Peyer's patch (tissue), 4 donors: ENCODE measurements at places on chromosomes 6 and 20.

GRCh38 chr6:111428811-111429210 lies 54.2 kb downstream of the REV3L start:
- DNase-seq, result no peak

DNA sequence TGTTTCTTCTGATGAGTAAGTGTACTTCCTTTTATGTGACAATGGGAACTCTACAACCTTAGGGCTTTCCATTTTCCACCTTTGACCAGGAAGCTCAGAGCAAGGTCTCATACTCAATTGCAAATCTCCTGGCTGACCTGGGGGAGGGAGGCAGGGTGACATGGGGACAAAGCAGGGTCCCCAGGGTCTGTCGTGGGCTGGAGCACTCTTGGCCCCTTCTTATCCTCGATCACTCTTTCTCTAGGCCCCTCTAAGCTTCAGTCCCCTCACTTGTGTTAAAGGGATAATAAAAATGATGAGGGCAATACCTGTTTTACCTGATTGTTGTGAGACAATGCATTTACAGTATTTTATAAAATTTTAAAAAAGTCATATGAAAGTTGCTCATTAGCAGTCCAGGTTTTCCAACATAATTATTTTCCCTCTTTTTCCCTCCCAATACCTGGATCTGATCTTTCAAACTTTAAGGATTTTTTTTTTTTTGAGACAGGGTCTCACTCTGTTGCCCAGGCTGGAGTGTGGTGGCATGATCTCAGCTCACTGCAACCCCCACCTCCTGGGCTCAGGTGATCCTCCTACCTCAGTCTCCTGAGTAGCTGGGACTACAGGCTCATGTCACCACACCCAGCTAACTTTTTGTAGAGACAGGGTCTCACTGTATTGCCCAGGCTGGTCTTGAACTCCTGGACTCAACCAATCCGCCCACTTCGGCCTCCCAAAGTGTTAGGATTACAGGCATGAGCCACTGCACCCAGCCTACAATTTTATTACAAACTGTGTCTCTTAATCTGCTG lies 8.4 kb upstream of the FAM83C start:
- DNase-seq, result no peak

- DNase-seq, result no peak
Measured at GRCh38 chr20:45269754-45270270, 15.4 kb upstream of the SLPI start.

- DNase-seq, result no peak
Measured at GRCh38 chr6:17472653-17473183, 79.3 kb downstream of the CAP2 start.

DNA sequence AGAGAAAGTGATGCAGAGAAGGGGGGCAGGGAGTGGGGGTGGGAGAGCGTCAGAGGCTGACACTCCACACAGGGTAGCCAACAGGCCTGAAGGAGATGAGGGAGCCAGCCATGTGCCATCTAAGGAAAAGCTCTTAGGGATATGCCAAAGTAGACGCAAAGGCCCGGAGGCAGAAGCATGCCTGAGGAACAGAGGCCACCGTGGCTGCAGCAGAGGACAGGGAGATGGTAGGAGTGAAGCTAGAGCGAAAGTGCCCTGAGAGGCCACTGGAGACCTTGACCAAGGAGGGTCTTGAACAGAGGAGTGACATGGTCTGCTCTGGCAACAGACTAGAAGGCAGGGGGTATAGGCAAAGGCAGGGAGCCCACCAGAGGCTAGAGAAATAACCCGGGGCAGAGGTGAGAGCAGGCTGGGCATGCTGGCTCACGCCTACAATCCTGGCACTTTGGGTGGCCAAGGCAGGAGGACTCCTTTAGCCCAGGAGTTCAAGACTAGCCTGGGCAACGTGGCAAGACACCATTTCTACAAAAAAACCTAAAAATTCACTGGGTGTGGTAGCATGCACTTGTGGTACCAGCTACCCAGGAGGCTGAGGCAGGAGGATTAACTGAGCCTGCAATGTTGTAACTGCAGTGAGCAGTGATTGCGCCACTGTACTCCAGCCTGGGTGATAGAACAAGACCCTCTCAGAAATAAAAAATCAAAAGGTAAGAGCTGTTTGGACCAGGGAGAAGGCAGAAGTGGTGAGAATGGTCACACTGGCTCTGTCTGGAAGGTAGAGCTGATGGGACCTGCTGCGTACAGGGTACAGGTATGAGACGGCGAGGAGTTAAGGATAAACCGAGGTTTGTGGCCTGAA lies 6.3 kb downstream of the RRBP1 start:
- DNase-seq, result no peak

DNA sequence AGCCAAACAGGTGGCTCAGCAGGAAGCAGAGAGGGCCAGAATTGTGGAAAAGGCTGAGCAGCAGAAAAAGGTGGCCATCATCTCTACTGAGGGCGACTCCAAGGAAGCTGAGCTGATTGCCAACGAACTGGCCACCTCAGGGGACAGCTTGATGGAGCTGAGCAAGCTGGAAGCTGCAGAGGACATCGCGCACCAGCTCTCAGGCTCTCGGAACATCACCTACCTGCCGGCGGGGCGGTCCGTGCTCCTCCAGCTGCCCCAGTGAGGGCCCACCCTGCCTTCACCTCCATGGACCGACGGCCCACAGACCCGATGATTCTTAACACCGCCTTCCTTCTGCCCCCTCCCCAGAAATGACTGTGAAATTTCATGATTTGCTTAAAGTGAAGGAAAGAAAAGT lies 17.8 kb upstream of the RAET1L start:
- DNase-seq, result no peak

GRCh38 chr6:1346101-1346500 lies 34.2 kb downstream of the FOXQ1 start:
- DNase-seq, result no peak

- no peak for DNase-seq
Measured at GRCh38 chr6:4676016-4676415, 100.2 kb upstream of the CDYL start.

DNA sequence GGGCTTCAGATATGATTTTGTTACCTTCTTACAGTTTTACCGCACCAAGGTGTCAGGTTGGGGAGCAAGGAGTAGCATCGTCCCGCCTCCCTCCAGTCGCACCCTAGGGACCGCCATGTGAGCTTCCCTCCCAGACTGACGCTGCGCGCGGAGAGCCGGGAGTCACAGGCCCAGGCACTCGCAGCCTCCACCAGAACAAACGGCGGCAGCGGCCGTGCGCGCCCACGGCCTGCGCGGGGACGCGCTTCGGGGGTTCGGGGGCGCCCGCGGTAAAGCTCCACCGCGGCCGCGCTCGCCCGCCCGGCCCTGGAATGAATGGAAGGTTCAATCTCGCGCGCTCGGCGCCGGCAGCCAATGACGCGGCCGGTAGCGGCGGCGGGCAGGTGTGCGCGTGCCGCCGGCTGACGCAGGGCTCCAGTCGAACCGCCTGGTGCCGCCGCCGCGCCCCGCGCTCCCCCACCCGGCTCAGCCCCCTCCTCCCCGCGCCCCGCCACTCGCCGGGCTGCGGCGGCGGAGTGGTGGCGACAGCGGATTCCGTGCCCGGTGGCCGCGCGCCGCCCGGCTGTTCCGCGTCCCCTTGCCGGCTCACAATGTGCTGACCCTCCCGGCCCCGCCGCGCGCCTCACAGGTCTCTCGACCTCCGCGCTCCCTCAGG lies 16.5 kb upstream of the LIN28B start:
- DNase-seq, result no peak

DNA sequence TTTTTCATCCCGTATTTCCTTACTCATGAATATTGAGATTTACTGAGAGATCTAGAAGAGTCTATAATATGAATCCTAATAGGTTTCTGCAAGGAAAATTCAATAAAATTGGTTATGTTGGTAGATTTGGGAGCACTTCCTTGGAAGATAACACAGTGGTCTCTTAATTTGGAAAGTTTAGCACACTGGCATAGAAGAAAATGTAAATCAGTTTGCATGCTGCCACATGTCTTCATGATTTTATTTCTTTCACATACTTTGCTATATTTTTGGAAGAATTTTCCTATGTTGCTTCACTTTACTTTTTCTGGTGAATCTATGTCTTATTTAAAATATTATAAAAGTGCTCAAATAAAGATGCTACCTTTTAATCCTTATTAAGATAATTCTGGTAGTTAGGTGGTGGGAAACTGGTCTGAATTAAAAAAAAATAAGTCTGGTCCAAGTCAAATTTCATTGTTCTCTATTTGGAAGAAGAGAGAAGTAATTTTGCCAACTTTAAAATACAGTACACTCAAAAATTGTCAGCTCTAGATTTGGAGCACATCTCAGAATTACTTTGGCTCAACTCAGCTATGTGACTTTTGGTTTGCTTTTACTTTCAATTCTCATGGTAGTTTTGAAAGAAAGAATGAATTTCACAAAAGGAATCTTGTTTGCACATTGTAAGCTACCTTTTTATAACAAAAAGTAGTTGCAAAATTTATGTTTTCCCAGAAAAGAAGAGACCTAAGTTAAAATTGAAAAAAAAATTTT lies 197.3 kb downstream of the CENPW start:
- DNase-seq, result no peak

DNA sequence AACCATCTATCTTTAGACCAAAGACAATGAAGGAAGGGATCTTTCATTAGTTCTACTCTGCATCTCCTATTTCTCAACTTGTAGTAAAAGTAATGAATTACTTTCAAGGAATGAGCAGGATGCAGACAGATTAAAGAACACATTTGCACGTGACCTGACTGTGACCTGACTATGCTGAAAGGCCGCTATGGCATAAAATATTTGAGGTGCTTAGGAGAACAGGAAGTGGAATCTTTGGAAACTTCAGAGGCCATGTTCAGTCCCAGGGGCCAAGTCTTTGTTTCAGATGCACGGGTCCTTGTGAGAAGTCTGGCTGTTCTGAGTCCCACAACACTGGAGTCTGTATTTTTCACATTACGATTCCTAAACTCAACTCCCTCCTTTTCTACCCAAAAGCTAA lies 41.0 kb downstream of the NINL start:
- no peak for DNase-seq

- no peak for DNase-seq
Measured at GRCh38 chr6:160218810-160219209, 39.8 kb downstream of the SLC22A2 start.

DNA sequence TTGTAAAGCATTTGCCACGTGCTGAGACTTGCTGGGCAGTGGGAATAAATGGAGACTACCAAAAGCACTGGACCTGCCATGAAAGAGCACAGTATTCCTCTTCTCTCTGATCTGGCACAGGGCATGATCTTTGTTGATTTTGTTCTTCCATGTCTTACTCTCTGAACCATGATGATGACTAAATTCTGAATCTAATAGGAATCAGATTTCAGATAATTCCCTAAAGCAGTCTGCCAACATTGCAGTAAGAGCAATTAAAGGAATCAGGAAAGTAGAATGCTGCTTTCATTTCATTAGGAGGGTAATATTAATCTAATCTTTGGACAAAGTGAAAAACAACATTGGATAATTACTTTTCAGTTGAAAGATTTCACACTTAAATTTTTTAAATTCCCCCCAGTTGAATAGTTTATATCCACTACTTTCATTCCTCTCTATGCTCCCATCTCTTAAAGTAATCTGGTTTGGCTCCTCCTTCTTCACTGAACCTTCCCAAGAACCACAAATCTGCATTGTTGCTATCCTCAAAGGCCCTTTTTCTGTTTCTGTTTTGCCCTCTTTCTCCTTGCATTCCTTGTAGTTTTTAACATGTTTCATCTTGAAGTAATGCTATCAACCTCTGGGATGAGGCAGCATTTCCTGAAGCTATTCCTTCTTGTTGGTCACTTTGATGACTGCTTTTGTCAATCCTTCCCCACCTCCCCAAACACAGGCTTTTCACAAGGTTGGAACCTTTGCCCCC lies 243.2 kb upstream of the TENT5A start:
- DNase-seq, result no peak

DNA sequence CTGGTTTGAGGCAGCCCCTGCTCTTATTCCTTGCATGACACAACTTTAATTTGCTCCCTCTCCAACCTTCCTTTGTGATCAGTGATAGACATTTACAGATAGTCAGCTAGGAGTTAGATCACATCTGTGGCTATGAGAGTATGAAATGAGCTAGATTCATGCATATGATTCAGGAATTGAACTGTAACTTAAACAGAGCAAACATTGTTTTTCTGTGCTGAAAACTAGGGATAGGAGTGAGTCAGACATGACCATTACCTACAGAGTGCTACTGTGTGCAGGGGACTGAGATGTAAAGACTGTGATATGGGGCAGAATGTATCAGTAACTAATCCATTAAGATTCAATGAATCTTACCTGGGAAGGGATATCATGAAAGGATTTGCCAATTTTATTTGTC lies 279.4 kb upstream of the SPTLC3 start:
- no peak for DNase-seq

DNA sequence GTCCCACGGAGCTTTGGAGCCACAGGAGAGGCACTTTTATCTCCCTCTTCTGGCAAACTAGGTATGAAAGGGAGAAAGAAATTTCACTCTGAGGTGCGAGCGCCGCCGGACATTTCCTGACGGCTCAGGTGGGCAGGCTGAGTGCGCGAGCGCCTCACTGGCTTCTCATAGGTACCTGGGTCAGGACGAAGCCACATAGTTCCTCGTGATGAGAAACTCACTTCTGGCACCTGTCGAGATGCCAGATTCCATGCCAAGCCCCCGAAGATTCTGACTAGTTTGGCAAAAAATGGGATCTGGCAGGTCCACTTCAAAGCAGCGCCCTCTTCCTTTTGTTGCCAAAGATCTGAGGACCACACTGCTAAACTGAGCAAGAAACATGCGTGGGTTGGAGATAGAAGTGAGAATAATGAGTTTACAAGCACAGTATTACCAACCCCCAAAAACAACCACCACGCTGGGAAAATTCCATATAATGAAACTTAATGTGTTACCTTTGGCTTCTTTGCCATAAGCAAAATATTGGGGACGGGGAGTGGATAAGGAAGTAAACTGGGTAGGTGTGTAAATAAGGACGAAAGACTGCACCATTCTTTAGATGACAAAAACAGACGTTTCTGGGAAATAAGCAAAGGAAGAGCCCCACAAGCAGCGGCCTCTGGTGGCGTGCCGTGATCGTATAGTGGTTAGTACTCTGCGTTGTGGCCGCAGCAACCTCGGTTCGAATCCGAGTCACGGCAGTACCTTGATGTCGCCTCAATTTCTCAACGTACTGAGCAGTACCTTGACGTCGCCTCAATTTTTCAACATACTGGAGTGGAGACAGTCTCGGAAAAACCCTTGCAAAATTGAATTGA lies 89.8 kb upstream of the PRSS16 start:
- DNase-seq, result peak; percentile 82
